ENCODE measurements at places on chromosomes 16 and 17.
A peak's percentile ranks its signal among the peaks of the same experiment; 100 is the strongest.

GRCh38 chr16:54203384-54203783, 83.2 kb downstream of the IRX3 start:
- DNase-seq: no peak

DNA sequence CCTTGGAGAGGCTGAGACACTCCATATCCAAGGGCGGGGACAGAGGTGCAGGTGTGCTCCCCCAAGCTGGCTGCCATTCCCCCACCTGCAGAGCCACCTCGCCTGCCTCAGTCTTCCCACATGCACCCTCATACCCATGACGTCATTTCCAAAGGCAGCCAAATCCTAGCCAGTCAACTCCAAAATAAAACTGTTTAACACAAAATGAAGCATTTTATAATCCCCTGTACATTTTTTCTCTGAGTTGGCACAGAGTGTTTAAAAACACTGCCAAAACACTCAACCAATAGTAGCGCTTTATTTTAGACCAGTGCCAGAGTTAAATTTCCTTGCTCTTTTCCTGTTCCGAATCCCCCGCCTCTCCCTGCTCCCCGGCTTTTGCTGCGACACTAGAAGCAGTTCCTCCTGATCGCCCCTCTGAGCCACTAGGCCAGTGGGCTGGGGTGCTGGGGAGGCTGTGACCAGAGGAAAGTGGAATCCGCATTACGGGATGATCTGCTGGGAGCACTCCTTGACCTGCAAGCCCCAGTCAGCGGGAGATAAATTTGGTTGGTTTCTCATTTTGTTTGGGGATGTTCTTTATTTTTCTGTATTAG, 139.5 kb downstream of the ZNF423 start:
- no peak for DNase-seq

- no peak for DNase-seq
Measured at GRCh38 chr17:17107281-17107680, 65.0 kb downstream of the MPRIP start.

GRCh38 chr17:62870030-62870541, 62.0 kb upstream of the MARCHF10 start:
- no peak for DNase-seq

DNA sequence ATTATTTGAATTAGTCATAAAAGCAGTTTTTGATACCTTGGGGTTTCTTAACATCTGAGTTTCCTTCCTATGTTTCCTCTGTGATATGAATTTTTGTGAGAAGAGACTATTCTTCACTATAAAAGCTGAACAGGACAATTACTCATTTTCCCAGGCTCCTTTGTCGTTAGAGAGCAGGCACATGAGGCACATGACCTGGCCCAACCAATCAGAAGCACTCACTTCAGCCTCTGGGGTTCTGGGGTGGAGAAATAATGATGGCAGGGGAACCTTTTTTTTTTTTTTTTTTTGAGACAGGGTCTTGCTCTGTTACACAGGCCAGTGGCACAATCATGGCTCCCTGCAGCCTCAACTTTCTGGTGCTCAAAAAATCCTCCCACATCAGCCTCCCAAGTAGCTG, 145.5 kb upstream of the ASIC2 start:
- no peak for DNase-seq

GRCh38 chr16:78407191-78407590, 307.7 kb downstream of the WWOX start:
- no peak for DNase-seq

- no peak for DNase-seq
Measured at GRCh38 chr16:16782153-16782552, 403.2 kb downstream of the NPIPA7 start.

DNA sequence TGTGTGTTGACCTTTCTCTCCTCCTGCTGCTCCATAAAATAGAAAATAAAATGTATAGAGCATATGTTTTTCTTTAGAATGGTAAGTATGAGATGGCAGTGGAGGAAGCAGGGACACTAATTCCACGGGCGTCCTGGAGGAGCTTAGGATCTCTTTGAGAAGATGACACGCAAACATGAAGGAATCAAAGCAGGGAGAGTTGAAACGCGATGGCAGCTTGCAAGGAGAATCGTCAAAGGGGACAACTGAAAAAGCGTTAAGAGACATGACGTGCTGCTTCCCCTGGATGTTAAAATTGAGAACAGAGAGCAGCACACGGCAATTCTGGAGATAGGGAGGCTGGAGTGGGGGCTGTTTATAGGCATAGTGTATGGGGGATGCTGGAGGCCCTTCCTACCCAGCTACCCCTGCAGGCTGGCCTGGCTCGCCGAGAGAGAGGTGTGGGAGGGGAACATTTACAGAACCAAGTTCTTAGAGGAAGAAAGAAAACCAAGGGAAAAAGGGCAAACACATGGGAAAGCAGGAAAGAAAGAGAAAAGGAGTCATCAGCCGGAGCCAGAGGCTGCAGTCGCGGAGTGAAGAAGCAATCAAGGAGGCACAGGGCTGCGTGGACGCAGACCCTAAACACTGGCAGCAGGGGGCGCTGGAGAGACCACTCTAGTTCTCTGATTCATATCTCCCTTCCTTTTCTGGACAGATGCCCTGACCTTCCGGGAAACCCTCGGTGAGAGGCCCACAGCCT, 55.8 kb downstream of the MYH13 start:
- no peak for DNase-seq

- no peak for DNase-seq
Measured at GRCh38 chr17:64707050-64707591, 45.0 kb upstream of the SMURF2 start.

- DNase-seq: peak; percentile 32
Measured at GRCh38 chr16:85557083-85557970, 55.8 kb upstream of the GSE1 start.

GRCh38 chr16:85638695-85639409, 25.7 kb downstream of the GSE1 start:
- DNase-seq: no peak

DNA sequence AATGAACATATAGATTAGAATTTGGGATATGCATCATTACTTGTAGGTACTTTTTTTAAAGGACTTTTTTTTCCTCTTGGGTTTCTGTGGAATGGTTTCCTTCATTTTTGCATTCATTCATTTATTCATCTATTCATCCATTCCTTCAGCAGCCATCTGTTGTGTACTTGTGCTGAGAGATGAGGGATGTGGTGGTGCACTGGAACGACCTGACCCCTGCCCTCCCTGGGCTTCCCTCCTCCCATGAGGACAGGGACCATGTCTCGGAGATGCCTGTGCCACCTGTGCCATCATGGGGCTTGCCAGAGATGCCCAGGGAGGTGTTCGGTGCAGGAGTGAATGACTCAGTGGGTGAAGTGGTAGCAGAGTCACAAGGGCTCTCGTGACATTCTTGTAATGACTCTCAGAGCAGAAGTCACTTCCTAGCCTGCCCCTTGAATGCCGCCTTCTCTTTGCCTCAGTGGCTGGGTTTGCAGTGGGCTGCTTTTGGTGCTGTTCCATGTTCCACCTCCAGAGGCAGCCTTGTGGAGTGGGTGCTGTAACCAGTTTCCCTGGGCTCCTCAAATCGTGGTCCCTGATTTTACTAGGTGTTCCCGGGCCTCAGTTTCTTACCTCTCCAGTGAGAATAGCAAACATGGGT, 43.9 kb downstream of the CLEC16A start:
- peak; percentile 18 for DNase-seq

DNA sequence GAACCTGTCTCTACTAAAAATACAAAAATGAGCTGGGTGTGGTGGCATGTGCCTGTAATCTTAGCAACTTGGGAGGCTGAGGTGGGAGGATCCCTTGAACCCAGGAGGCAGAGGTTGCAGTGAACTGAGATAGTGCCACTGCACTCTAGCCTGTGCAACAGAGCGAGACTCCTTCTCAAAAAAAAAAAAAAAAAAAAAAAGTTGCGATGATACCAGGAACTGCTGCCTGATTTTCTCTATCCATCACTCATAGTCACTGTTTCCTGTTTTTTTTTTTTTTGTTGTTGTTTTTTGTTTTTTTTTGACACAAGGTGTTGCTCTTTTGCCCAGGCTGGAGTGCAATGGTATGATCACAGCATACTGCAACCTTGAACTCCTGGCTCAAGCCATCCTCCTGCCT, 59.2 kb downstream of the ABCC1 start:
- no peak for DNase-seq

DNA sequence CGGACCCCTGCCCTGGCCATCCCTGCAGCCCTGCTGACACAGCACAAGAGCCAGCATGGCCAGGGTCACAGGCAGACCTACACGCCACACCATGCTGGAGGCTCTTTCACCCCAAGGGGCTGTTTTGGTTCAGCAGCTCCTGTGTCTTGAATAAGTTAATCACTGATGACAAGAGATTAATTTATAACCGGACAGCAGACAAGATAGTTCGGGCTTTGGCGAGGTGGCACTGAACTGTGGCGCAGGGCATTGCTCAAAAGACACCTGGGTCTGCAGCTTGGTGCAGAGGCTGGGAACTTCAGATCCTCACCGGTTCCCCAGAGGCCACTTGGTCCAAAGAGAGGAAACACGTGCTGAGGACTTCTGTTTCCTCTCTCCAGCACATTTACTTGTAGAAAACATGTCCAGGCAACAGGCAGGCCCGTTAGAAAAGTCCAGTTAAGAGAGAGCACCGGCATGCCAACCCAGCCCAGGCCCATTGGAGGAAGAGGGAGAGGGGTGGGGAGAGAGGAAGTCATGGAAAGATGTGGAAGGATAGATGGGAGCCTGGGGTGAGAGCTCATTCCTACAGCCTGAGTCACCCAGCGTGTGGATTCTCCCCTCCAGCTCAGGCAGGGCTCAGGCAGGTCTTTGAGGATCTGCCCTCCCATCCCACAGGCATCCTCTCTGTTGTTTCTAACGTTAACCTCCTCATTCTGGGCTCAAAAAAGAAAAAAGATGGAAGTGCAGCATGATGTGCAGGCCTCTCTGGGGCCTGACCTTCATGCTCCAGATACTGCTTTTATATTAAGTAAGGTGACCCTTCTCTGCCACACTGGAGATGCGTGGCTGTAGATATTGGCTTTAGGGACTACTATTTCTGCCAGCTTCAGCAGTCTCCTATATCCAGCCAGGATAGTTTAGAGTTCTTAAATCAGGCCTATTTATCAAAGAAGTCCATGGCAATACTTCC, 80.0 kb upstream of the HNF1B start:
- no peak for DNase-seq

Data from effector memory CD4-positive, alpha-beta T cell (primary cell).